ENCODE measurements at places on chromosomes 1 and 21. TPM values are rescaled to one million over a fixed set of nuclear protein-coding genes. Genes with fewer than 3 reads are reported as not detected.

Gene CRB1
- total RNA-seq = not detected

Gene RIMKLA
- 3.1 TPM for total RNA-seq

Gene EFHD2
- total RNA-seq = 99.7 TPM

Gene GUCA2B
- not detected for total RNA-seq

Gene CNR2
- 0.08 TPM for total RNA-seq

Gene ORC1
- total RNA-seq = 27.0 TPM

Gene SELL
- total RNA-seq = 316 TPM

Gene OR2T6
- not detected for total RNA-seq

Gene IL20
- total RNA-seq = not detected

Gene FHL3
- total RNA-seq = 9.8 TPM

Gene OR2W3
- 0.30 TPM for total RNA-seq

Gene TMIGD3
- not detected for total RNA-seq

Gene ERO1B
- total RNA-seq = 4.1 TPM

Gene TFF2
- not detected for total RNA-seq

Gene TNNI3K
- not detected for total RNA-seq

Gene EPHA8
- not detected for total RNA-seq

Gene GLUL
- total RNA-seq = 227 TPM

Gene ZNF678
- 4.6 TPM for total RNA-seq

Gene VCAM1
- total RNA-seq = not detected

Gene SCMH1
- total RNA-seq = 20.2 TPM

Gene TAS1R1
- total RNA-seq = not detected

Gene RNU1-2
- total RNA-seq = 1,570 TPM

Gene DYNLT5
- total RNA-seq = not detected

Gene COL18A1
- 2.2 TPM for total RNA-seq

Gene LTN1
- total RNA-seq = 26.5 TPM

Gene DPT
- not detected for total RNA-seq

Gene CACNA1S
- total RNA-seq = not detected

Gene OXCT2
- total RNA-seq = 1.0 TPM

Gene DNAJC28
- 0.60 TPM for total RNA-seq

Gene USH2A
- total RNA-seq = not detected

Gene INKA2
- total RNA-seq = 2.8 TPM

Gene RNF115
- total RNA-seq = 13.1 TPM

Gene B4GALT2
- total RNA-seq = 15.5 TPM

Gene DYRK1A
- 73.6 TPM for total RNA-seq

Gene TSNAX
- 44.4 TPM for total RNA-seq

Gene HIPK1
- 92.5 TPM for total RNA-seq

Gene KIF17
- total RNA-seq = not detected

Gene RNU1-4
- 1,691 TPM for total RNA-seq

Gene TPTE
- total RNA-seq = not detected

Gene NR0B2
- not detected for total RNA-seq

Gene SLC2A1
- total RNA-seq = 153 TPM

Gene FCAMR
- total RNA-seq = not detected

Gene OSCP1
- 1.7 TPM for total RNA-seq

Gene PPCS
- total RNA-seq = 46.8 TPM

Gene ERRFI1
- total RNA-seq = 0.83 TPM

Gene PCP4L1
- not detected for total RNA-seq

Gene SERTAD4
- not detected for total RNA-seq

Gene PLA2G2F
- not detected for total RNA-seq

Gene BACE2
- total RNA-seq = 2.0 TPM

Gene SMCP
- not detected for total RNA-seq

Gene DNASE2B
- not detected for total RNA-seq

Gene RHEX
- not detected for total RNA-seq

Gene PACC1
- 11.4 TPM for total RNA-seq

Gene UTS2
- total RNA-seq = 1.1 TPM

Gene PRAMEF12
- total RNA-seq = not detected

Gene CD48
- total RNA-seq = 403 TPM

Gene PROK1
- not detected for total RNA-seq

Gene PAPPA2
- total RNA-seq = 0.08 TPM

Gene DNM3
- total RNA-seq = 2.0 TPM

Measured in activated CD4-positive, alpha-beta memory T cell treated with anti-CD3 and anti-CD28 coated beads, Interleukin-2, amount 10 ng/mL, durations not matched to agents 7 days and 5 days (primary cell).